ENCODE measurements at places on chromosomes 2 and 18.
A peak's percentile ranks its signal among the peaks of the same experiment; 100 is the strongest.

DNA sequence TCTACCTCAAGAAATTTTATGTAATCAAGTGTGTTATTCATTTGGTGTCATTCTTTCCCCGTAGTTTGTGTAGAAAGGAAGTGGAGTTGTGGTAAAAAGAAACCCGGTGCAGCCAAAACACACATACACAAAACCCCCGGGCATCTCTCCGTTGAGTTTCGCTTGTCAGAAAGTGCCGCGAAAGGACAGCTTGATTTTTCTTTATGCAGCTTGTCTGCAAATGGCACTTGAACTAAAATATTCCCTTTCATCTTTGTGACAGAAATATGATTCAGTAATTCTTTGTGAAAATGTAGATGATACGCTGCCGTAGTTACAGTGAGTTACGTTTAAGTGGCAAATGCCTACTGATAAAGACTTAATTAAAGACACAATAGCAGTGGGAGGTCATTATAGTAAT is 268.8 kb upstream of the SPRED2 start:
- DNase-seq = no peak

DNA sequence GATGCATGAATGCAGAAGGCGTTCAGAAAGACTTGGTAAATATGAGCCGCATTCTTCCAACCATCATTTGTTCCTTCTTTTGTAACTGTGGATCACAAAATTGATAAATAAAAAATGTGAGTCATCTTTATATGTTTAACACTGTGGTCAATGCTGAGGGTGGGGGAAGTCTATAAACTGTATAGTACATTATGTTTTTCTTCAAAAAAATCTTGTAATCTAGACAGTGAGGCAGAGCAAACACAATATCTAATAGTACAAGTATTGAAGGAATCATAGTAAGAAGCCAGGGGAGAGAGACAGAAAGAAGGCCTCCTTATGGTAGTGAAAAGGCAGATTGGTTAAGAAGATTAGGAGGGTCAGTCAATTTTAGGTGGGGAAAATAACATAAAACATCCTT is 30.7 kb upstream of the CALCRL start:
- DNase-seq = no peak

- DNase-seq = no peak
These were observed 55.9 kb downstream of the HS1BP3 start for GRCh38 chr2:20594957-20595356.

GRCh38 chr2:16035747-16036745 is 95.7 kb downstream of the MYCN start:
- DNase-seq = no peak

- DNase-seq = no peak
These were observed 131.0 kb downstream of the CCDC85A start for GRCh38 chr2:56314796-56315195.

DNA sequence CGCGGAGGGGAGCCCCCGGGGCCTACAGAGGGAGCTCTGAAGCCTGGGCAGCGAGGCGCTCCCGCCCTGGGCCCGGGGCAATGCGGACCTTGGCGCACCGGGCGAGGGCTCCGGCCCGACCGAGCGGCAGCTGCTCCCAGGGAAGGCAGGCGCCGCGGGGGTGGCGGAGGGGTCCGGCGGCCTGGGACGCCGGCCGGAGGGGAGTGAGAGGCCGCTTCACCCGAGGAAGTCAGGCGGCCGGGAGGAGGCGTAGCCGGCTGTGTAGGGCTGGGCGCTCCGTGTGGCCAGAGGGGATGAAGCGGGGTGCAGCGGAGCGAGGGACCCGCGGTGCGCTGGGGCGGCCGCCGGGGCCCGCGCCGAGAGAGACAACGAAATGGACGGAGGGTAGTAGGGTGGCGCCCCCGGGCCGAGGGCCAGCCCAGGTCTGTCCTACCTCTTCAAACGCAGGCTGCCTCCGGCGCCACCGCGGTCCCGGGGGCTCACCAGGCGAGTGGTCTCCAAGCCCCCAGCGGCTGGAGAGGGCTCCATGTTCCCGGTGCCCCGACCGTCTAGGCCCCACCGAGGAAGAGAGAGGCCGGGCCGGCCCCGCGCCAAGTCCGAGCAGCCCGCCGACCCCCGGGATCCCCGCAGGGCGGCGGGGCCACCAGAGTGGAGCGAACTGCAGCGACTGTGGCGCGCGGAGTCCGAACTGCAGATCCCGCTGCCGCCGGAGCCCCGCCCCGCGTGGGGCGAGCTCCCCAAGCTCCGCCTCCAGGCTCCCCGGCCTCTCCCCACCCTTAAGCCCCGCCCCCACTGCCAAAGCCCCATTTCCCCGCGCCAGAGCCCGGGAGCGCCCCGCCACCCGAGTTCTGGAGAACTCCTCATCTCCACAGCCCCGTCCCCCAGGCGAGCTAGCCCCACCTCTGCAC is at the start of gene SLC30A3:
TSS of gene SLC30A3 (minus strand) at position 669 of the 908 bp plus-strand sequence. CDS start at position 528, 141 bp downstream.
- peak; percentile 62 for DNase-seq

GRCh38 chr2:67579216-67579615 is 182.1 kb downstream of the ETAA1 start:
- no peak for DNase-seq

- DNase-seq = no peak
These were observed 102.3 kb upstream of the SMAD7 start for GRCh38 chr18:49052891-49053644.

DNA sequence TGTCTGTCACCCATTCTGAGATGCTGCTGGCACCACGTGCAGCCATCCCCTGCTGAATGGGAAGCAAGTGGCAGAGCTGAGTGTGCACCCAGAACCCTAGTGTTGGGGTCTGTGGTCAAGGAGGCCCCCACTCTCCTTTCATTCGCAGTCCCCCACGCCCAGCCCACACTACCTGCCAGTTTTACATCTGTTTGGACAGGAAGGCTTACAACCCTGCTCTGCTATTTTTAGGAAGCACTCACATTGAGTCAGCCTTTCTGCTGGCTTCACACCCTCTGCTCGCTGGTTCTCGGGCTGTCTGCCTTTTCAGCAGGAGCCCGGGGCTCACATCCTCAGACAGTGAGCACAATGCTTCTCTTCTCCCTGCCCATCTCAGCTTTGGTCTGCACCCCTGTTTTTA is 10.7 kb upstream of the ADCY3 start:
- no peak for DNase-seq

- DNase-seq = no peak
These were observed 144.5 kb downstream of the BCL11A start for GRCh38 chr2:60408811-60409530.
